ENCODE measurements at places on chromosomes 2 and 18. TPM values are rescaled to one million over a fixed set of nuclear protein-coding genes. Genes with fewer than 3 reads are reported as not detected.
A peak's percentile ranks its signal among the peaks of the same experiment; 100 is the strongest.

DNA sequence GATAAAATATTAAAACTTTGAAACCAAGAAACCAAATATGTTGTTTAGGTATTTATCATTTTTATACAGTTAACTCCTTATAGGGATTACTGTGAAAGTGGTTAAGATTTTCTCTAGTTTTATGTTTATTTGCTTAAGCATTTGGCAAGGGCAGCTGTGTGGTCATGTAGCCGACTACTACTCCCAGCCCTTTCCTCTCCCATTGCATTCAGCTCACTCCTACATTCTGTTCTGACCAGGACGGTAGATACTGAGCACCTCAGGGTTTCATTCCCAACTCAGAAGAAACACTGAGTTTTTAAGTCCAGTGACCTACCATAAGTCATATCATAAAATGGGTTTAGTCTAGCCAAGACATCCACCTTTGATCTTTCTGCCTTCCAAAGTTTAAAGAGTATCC, 19.8 kb downstream of the FZD5 start:
- peaks cover 5% of the 10 kb centered on the region for H3K36me3 ChIP-seq
- peak; percentile 45 for DNase-seq
- no peak overlapping the region for H3K4me3 ChIP-seq
- no peak overlapping the region for H3K27ac ChIP-seq
- no peaks in the 10 kb centered on the region for H3K27me3 ChIP-seq
- no peaks in the 10 kb centered on the region for H3K4me1 ChIP-seq

DNA sequence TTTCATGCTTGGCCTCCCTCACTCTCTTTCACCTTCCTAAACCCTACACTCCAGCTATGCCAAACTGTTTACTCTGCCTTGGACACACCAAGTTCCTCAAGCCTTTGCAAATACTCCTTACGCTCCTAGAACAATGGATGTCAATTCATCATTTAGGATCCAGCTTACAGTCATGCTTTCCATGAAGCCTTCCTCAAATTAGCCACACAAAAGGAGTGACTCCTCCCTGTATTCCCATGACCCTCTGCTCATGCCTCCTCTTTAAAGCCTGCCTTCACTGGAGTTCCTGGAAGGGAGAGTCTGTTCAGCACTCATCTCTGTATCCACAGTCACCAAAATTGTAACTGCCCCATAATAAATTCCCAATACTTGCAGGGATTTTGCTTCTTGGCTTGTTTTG, 721 bp upstream of the EHD3 start:
- peaks cover 5% of the 10 kb centered on the region for H3K27me3 ChIP-seq
- H3K4me1 ChIP-seq: peaks cover 17% of the 10 kb centered on the region
- peak overlapping the region; percentile 80 for H3K4me3 ChIP-seq
- H3K36me3 ChIP-seq: no peaks in the 10 kb centered on the region

The CFAP53 gene
- total RNA-seq: 0.46 TPM

GRCh38 chr2:166284359-166284758, 91.4 kb downstream of the SCN9A start:
- no peaks in the 10 kb centered on the region for H3K4me1 ChIP-seq
- DNase-seq: no peak
- H3K27me3 ChIP-seq: no peaks in the 10 kb centered on the region
- H3K27ac ChIP-seq: no peak overlapping the region
- no peak overlapping the region for H3K4me3 ChIP-seq
- H3K36me3 ChIP-seq: peaks cover 6% of the 10 kb centered on the region

DNA sequence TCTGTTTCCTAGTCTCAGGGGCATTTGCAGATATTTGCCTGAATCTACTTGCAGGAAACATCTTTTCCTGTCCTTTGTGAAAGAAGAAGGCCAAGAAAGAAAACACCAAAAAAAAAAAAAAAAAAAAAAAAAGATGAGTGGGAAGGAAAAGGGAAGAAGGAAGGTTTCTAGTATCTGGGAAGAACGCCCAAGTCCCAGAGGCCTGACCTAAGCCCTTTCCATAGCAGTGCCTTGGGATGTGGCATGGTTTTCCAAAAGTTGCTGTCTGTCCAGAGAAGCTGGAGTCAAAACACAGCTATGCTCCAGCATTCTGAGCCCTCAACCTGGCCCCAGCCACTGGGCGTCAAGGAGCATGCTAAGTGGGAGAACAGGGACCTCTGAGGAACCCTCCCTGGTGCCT, 123.5 kb downstream of the INHBB start:
- no peak overlapping the region for H3K27ac ChIP-seq
- no peak for DNase-seq
- H3K36me3 ChIP-seq: no peaks in the 10 kb centered on the region
- no peaks in the 10 kb centered on the region for H3K27me3 ChIP-seq
- peaks cover 11% of the 10 kb centered on the region for H3K4me1 ChIP-seq
- no peak overlapping the region for H3K4me3 ChIP-seq

- no peak overlapping the region for H3K27ac ChIP-seq
- H3K36me3 ChIP-seq: no peaks in the 10 kb centered on the region
- no peaks in the 10 kb centered on the region for H3K4me1 ChIP-seq
- H3K27me3 ChIP-seq: no peaks in the 10 kb centered on the region
- no peak for DNase-seq
These were observed 38.1 kb downstream of the AFTPH start for GRCh38 chr2:64562148-64562784.

The UGT1A9 gene
- total RNA-seq: not detected

The GLB1L gene
- 2.7 TPM for total RNA-seq

GRCh38 chr2:39583781-39584180, 81.9 kb upstream of the TMEM178A start:
- peak; percentile 39 for DNase-seq
- H3K27me3 ChIP-seq: no peaks in the 10 kb centered on the region
- peaks cover 6% of the 10 kb centered on the region for H3K4me1 ChIP-seq
- no peak overlapping the region for H3K4me3 ChIP-seq
- H3K36me3 ChIP-seq: no peaks in the 10 kb centered on the region

The B3GNT7 gene
- 1.7 TPM for total RNA-seq

DNA sequence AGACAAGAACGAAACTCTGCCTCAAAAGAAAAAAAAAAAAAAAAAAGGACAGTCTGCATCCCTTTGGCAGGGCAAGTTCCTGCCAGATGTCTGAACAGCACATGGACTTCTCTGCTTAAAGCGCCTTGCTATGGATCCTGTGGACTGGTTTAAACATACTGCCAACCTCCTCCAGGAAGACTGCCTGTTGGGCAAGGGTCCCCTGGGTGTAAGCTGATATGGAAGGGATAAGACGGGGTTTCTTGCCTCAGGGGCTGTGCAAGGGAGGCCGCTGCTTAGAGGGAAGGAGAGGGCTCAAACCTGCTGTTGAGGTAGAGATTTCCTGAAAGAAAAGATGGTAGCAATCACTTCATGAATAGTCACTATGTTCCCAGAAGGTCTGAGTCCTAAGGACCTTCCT, 22.2 kb downstream of the SKA1 start:
- H3K4me3 ChIP-seq: no peak overlapping the region
- H3K27ac ChIP-seq: no peak overlapping the region
- H3K4me1 ChIP-seq: no peaks in the 10 kb centered on the region
- no peaks in the 10 kb centered on the region for H3K27me3 ChIP-seq

DNA sequence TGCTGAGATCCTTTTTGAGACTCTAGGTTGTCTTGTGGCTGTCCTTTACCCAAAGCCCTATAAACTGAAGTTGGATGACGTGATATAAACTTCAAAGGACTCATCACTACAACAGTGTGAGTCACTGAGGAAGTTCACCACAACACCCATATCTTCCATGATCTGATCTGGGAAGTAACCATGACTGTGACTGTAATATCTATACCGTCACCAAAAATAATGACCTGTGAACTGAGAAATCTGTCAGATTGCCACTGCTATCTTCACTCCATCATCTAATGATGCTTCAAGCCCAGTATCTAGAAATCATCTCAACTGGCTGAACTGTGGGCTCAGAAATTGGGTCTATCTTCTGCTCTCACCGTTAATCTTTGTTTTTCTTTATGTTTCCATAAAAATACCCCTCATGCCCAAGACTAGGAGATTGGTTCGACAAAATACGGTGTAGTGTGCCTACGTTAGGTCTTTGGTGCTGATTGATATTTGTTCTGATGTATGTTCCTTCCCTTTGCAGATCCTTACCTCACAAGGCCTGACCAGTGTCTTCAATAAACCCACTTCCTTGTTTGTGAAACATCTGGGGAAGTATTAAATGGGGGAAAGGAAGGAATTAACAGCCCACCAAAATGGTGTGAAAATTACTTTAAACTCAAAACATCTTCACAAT, 78.2 kb downstream of the MYL12B start:
- no peaks in the 10 kb centered on the region for H3K36me3 ChIP-seq
- H3K4me3 ChIP-seq: no peak overlapping the region
- no peaks in the 10 kb centered on the region for H3K27me3 ChIP-seq
- H3K4me1 ChIP-seq: no peaks in the 10 kb centered on the region
- DNase-seq: peak; percentile 55

The INPP5D gene
- 14.7 TPM for total RNA-seq

- peak; percentile 6 for DNase-seq
- H3K27me3 ChIP-seq: no peaks in the 10 kb centered on the region
- H3K36me3 ChIP-seq: no peaks in the 10 kb centered on the region
- no peak overlapping the region for H3K4me3 ChIP-seq
These were observed 567.6 kb downstream of the PLCL1 start for GRCh38 chr2:198371921-198372543.

- no peak for DNase-seq
- no peaks in the 10 kb centered on the region for H3K27me3 ChIP-seq
- H3K4me3 ChIP-seq: no peak overlapping the region
- H3K27ac ChIP-seq: no peak overlapping the region
- H3K36me3 ChIP-seq: no peaks in the 10 kb centered on the region
These were observed 17.8 kb upstream of the DUSP19 start for GRCh38 chr2:183060571-183061231.

DNA sequence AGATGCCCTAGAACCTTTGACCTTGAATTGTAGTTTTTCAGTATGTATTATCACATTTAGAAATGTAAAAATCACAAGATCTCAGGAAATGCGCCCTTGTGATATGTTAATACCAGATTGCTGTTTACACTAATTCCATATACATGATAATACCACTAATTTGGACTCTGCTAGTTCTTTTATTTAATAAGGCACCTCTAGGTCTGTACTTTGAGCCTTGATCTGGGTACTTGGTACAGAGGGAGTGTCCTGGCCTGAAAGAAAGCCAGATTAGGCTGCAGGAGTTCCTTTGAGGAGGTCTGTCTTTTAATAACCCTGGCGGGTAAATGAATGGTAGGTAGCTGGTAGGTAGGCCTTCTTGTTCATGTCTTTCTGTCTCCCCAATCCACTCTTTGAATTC, 26.3 kb downstream of the PLEKHA3 start:
- no peak overlapping the region for H3K27ac ChIP-seq
- H3K36me3 ChIP-seq: peaks cover 18% of the 10 kb centered on the region
- DNase-seq: no peak
- no peak overlapping the region for H3K4me3 ChIP-seq
- no peaks in the 10 kb centered on the region for H3K27me3 ChIP-seq

The CDK15 gene
- 6.6 TPM for total RNA-seq

GRCh38 chr18:6784046-6784445, 54.5 kb downstream of the ARHGAP28 start:
- DNase-seq: no peak
- no peak overlapping the region for H3K27ac ChIP-seq
- H3K27me3 ChIP-seq: no peaks in the 10 kb centered on the region
- H3K4me1 ChIP-seq: peaks cover 18% of the 10 kb centered on the region

The TCF23 gene
- not detected for total RNA-seq

All from astrocyte (in vitro differentiated cells and primary cell).